ENCODE measurements at places on chromosomes 13 and 19.

GRCh38 chr13:101283782-101284181 lies 132.5 kb downstream of the NALCN start:
- no peak for DNase-seq

- no peak for DNase-seq
Measured at GRCh38 chr19:2249880-2250765, 1.0 kb downstream of the AMH start.

DNA sequence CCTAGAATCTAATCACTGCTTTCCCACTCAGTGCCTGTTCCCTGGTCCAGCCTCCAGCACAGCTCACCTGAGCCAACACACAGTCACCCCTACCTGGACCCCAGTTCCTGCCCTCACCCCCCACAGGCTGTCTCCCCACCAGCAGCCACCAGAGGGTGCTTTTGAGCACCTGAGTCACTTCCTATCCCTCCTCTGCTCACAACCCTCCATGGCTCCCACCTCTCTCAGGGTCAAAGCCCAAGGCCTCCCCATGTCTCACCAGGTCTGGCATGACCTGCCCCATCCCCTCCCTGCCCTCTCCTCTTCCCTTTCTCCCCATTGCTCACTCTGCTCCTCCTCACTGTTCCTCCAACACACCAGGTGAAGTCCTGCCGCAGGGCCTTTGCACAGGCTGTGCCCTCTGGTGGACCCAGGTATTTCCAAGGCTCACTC lies 7.1 kb upstream of the DPP9 start:
- no peak for DNase-seq

- no peak for DNase-seq
Measured at GRCh38 chr19:50638600-50638999, 1.1 kb downstream of the SYT3 start.

DNA sequence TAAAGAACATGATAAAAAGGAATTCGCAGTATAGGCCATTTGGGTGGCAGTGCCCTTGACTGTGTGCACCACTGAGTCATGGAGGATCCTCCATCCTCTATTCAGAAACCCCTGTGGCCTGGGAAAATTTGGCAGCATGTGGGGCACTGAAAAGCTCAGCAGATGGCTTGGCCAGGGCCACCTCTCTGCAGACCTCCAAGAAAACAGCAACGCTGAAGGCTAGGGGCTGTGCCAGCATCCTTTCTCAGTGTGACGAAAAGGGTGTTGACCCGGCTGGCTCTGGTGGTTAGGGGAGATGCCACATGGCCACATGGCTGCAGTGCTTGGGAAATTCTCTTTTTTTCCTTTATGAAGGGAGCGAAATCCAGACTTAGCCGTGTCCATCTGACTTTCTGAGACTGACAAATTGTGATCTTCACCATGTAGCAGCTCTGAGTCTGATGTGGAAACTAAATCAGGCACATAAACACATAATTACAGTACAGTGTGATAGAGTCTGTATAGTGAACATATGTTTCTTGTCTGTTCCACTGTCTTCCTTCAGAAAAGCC lies 178.0 kb downstream of the KCTD12 start:
- no peak for DNase-seq

GRCh38 chr13:22114630-22115311 lies 443.9 kb downstream of the FGF9 start:
- DNase-seq = peak; percentile 99

DNA sequence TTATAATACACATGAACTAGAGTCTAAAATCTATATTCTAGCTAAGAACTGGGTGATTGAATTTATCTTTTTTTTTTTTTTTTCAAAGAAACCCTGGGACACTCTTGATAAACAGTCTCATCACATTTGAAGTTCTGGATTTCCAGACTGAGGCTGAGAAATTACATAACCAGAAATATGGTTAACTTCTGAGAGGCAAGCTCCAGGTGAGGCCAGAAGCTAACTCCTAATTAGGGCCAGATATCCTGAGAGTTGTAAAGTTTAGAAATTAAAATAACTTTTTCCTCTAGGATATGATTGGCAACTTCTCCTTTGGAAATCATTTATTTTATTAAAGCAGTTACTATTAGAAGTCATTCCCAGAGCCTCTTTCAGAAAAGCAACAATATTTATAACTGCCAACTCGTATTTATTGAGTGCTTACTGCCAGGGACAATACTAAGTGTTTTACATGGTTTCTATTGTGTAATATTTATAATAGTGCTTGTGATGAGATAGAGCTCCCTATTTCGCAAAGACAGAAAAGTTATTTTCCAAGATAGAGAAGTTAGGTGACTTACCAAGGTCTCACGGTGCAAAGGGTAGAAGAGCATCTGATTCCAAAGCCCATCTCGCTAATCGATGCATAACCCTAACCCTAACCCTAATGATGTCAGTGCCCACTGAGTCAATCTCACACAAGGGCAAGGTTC lies 187.7 kb downstream of the DCT start:
- DNase-seq = no peak

DNA sequence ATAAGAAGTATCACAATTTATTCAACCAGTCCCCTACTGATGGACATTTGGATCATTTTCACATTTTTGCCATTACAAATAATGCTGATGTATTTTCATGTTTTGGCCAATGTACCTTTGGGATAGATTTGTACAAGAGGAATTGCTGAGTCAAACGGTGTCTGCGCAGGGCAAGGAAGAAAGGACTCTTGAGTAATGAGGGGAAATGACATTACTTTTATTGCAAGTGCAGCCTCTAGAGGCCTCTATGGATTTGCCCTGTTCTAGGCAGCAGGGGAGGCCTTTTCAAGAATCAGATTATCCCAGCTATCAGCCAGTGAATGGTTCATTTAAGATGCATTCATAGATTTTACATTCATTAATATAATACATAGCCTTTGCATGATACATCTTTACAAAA lies 32.9 kb upstream of the GTF3A start:
- DNase-seq = no peak

DNA sequence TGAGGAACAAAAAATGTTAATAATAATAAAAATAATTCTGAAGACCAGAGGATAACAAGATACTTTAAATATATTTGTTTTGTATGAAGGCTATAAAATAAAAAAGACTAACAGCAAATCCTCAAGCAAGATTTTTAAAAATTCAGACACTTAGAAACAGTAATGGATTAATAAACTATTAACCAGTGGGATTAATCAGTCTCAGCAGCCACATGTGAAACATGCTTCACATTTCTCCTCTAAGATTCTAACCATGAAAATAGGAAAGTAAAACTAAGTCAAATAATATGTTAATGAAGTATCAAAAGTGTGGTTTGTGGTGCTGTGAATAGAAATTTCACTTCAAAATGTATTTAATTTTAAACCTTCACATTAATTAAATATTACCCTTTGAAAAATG lies 57.4 kb downstream of the KCNRG start:
- DNase-seq = no peak

DNA sequence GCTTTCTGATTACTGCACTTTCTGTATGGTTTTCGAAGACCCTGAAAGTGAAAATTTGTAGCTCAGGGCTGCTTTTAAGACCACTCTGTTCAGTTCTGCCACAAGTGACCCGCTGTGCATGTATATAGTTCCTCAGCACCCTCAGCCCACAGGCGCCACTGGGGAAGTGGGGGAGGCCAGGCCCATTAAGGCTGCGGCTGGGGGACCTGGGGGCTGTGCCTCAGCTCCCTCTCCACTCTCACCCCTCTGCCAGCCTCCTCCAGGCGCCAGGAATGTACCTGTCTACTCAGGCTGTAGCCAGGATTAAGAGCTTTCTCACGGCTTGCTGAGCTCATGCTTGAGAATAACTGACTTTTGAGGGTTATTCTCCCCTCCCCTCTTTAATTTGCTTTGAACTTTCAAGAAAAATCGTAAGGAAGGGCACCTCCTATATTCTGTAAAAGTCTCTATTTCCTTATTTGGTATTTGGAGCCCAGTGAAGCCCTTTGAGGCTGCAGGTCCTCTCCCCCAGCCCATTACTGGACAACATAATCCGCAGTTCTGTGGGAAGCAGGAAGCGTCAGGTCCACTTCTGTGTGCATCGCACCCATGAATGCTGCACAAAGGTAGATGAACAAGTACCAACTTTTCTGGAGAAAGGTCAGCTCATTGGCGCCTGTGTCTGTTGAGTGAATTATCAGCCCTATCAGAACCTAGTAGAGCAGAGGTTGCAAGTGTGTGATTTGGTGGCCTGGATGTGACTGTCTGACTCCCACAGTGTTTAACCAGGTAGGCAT lies 29.6 kb downstream of the GJA3 start:
- no peak for DNase-seq

GRCh38 chr13:97124915-97125809 lies 97.0 kb upstream of the MBNL2 start:
- DNase-seq = peak; percentile 63

DNA sequence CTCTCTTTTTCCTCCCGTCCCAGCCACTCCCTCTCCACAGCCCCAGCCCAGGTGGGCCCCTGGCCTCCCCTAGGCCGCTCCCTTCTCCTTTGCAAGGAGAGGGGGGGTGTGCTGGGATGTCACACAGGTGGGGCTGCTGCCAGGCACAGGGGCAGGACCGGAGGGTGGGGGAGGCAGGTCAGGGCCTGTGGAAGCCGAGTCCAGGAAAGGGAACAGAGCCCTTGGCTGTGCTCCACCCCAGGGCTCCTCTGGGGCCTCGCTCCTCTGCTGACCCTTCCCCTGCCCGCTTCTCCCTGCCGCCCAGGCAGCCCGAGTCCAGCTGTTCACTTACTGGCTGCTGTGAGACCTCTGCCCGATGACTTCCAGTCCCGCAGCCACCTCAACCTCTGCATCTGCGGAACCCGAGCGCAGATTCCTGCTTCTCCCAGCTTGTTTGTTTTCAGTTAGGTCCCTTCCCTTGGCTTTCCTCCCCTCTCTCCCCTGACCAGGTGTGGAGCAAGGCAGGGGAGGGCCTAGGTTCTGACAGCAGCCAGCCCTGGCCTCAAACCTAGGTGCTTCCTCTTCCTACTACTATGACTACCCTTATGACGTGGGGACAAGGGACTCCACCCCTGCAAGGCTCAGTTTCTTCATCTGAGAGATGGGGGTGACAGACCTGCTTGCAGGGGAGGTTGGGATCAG lies 850 bp upstream of the KLK11 start:
- no peak for DNase-seq

GRCh38 chr13:91630946-91631345 lies 232.5 kb downstream of the GPC5 start:
- DNase-seq = no peak

- no peak for DNase-seq
Measured at GRCh38 chr19:37817180-37817981, 38.0 kb upstream of the ZNF573 start.

DNA sequence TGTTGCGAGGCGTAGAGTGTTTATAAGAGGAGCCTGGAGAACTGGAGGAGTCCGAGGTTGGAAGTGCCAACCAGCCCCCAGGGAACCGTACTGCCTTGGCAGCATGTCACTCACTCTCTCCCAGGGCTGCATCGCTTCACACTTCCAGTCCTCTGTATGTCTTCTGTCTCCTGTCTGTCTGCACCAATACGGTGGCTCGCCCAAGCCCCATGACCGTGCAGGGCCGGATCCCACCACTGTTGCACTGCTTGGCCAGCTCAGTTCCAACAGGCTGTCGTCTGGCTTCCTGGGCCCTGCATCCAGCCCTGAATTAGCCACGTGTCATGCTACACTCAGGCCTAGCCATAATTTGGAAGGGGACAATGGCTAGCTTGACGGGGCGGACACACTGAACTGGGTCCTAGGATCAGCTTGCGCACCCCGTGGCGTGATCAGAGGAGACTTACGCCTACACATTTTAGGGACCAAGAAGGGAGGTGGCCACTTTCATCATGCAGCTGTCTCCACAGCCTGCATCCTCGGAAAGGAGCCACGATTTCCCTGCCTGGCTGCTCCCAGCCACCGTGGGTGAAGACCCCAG lies 147.1 kb downstream of the URI1 start:
- no peak for DNase-seq

GRCh38 chr13:59963383-59963782 lies 200.3 kb downstream of the DIAPH3 start:
- no peak for DNase-seq

DNA sequence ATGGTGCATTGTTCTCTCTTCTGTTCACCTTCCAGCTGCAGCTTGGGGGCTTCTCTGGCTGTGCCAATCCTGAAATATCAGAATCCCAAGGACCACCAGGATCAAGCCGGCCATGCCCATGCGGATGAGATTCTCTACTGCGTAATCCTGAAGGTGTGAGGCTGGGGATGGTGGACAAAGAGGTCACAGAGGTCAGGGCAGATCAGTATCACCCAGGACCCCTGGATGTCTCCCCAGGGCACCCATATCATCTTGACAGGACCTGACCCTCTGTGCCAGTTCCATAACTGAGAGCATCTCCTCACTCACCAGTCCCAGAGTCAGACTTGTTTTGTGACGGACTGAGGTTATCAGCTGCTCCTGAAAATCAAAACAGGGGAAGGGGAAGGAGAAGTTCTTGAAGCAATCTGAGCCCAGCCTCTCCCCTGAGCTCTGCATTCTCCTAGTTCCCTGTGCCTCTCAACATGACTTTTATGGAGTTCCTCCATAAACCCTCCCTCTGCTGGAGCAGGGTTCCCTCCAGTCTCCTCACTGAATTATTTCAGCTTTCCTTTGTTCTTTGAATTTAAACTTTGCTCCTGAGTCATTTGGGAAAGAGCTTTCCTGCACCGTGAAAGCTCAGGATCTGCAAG lies 5.5 kb downstream of the LILRA5 start:
- DNase-seq = no peak

- DNase-seq = peak; percentile 25
Measured at GRCh38 chr19:29552454-29553280, 26.9 kb downstream of the VSTM2B start.

- DNase-seq = no peak
Measured at GRCh38 chr19:958967-959855, 24.9 kb upstream of the WDR18 start.

DNA sequence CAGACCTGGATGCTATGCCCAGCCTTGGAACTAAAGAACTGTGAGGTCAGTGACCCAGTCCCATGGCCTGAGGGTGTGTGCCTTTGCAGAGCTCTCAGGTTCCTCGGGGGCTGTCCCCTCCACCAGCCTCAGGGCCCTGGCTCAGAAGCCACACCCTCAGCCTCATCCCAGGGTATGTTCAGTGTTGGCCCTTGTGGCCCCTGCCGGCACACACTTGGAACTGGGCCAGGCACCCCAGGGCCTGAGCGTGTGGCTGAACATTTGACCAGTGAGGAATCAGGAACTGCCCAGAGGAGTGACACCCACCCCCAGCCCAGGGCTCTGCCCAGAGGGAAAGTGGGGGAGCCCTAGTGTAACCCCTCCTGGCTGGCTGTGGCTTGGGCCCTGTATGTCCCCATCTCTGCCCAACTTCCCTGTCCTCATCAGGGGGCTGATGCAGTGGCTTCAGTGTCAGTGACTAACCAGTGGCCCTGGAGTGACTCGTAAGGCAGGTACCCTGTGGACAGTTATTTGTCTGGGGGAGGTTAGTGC lies 10.0 kb downstream of the NKPD1 start:
- DNase-seq = no peak

DNA sequence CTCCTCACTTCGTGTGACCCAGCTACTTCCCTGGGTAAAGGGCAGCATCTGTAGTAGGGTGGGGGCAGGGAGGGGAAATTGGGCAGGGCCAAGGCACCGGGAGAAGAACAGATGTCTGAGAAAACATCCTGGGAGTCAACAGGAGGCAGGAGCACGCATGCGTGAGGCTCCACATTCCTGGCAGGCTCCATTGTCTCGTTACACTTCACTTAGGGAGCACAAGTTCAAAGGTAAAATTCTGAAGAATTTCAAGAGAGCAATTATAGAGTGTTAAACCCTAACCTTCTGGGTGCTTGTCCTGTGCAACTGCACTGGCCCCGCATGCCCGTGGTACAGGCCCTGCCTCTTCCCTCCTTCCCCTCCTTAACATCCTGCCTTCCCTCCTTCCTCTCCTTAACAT lies 79.6 kb upstream of the POMP start:
- DNase-seq = no peak
